ENCODE measurements at places on chromosomes 2 and 18.

GRCh38 chr2:161005170-161005569 is 155.1 kb upstream of the TANK start:
- H3K27ac ChIP-seq: no peak overlapping the region
- H3K4me1 ChIP-seq: no peaks in the 10 kb centered on the region
- H3K36me3 ChIP-seq: no peaks in the 10 kb centered on the region
- H3K4me3 ChIP-seq: no peak overlapping the region

DNA sequence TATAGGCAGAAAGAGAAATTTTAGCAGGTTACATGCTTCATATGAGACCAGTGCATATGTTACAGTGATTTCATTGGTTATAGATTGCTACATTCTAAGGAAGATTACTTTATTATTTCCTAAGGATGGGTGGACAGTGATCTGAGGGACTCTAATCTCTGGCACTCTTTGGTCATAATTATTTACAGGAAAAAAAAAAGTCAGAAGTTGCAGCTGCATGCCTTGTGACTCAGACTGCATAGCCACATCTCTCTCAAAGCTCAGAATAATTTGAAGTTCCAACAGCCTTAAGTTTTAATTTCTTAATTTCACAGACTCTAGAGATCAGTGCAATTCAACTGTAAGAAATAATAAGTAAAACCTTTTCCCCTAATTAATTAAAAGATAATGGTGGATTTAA is 27.1 kb upstream of the BARD1 start:
- no peak for DNase-seq
- no peaks in the 10 kb centered on the region for H3K36me3 ChIP-seq
- H3K4me1 ChIP-seq: no peaks in the 10 kb centered on the region
- no peaks in the 10 kb centered on the region for H3K27me3 ChIP-seq
- H3K4me3 ChIP-seq: no peak overlapping the region

DNA sequence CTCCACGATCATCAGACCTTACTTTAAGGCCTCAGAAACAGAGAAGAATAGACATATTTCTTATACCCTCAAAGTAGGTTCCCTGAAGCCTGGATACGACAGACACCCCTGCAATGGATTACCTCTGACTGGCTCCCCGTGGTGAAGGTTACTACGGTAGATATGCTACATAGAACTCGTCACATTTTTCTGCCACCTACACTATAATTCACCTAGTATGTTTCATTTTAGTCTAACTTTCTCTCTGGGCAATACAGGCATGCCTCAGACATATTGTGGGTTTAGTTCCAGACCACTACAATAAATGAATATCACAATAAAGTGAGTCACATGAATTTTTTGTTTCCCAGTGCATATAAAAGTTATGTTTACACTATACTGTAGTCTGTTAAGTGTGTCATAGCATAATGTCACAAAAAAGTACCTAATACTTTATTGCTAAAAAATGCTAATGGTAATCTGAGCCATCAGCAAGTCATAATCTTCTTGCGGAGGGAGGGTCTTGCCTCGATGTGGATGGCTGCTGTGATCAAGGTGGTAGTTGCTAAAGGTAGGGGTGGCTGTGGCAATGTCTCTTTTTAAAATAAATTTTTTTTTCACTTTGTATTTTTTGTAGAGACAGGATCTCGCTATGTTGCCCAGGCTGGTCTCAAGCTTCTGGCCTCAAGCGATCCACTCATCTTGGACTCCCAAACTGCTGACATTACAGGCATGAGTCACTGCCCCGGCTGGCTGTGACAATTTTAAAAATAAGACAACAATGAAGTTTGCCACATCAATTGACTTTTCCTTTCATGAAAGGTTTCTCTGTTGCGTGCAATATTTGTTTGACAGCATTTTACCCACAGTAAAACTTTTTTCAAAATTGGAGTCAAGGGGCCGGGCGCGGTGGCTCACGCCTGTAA is 64.6 kb downstream of the TGIF1 start:
- peaks cover 18% of the 10 kb centered on the region for H3K4me1 ChIP-seq
- no peak overlapping the region for H3K4me3 ChIP-seq
- peaks cover 14% of the 10 kb centered on the region for H3K36me3 ChIP-seq

- H3K4me1 ChIP-seq: peaks cover 21% of the 10 kb centered on the region
- no peaks in the 10 kb centered on the region for H3K36me3 ChIP-seq
- no peak for DNase-seq
- H3K27me3 ChIP-seq: peaks cover 23% of the 10 kb centered on the region
These were observed 49.2 kb downstream of the TRPM8 start for GRCh38 chr2:233966388-233966787.

- no peaks in the 10 kb centered on the region for H3K4me1 ChIP-seq
- no peak overlapping the region for H3K27ac ChIP-seq
- no peak for DNase-seq
These were observed 1282.3 kb upstream of the NRXN1 start for GRCh38 chr2:52314231-52314630.
